ENCODE measurements at places on chromosomes 1 and 21.

DNA sequence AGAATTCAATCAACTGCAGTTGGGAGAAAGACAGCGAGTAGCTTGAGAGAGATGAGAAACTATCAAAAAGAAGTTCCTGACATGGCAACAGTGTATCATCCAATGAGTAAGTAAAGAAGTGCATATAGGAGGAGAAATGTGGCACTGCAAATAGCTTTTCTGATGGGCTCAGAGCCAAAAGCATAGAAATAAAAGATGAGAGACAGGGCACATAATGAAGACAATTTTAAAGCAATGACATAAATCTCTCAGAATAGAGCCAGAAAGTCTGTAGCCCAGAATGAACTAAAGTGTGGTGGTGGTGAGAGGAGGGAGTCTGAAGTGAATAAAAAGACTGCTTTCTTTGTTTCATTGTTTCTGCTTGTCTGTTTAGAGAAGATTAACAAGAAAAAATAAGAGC lies 34.3 kb downstream of the TNFSF18 start:
- DNase-seq, result no peak

GRCh38 chr1:43975249-43975961 lies 645 bp downstream of the ATP6V0B start:
- DNase-seq, result peak; percentile 80

- DNase-seq, result no peak
These were observed 35.8 kb upstream of the TRIM67 start for GRCh38 chr1:231125972-231126580.

DNA sequence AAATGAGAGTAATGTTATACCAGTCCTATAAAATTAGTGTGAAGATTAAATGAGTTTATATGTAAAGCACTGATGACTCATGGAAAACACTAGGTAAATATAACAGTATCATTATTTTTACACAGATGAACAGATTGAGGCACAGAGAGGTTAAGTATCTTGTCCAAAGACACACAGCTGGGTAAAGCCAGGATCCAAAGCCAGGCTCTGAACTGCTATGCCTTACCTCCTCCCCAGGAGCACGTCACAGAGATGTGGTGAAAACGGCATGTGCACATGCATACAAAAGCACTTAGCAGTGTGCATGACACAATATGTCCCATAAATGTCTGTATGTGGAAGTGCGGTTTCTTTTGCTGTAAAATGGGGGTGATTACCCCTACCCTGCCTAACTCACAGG lies 56.9 kb downstream of the MAN1C1 start:
- no peak for DNase-seq

DNA sequence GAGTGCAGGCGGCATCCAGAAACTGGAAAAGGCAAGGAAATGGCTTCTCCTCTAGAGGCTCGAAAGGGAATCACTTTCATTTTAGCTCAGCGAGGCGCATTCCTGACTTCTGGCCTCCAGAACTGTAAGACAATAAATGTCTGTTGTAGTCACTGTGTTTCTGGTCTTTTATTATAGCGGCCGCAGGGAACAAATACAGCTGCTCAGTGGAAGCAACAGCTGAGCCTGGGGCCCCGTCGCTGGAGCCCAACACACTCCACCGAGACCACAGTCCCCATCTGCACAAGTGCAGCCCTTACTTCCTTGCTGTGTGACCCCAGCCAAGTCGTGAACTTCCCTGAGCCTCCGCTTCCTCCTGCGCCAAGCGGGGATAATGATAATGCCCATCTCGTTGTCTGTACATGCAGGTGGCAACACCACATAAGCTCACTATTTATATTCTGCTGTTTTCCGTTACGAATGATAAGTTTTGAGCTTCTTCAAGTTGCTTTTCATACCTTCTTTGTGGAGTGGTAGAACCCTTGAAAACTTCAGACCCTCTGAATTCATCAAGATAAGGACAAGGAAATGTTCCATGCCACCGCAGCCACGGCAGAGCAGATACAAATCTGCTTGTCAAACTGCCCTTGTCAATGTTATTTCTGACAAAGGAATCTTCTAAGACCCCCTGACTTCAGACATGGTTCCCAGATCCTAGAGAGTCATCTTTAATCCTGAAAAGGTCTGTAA lies 3.2 kb upstream of the LAPTM5 start:
- DNase-seq, result no peak

- no peak for DNase-seq
These were observed 924.0 kb downstream of the LTN1 start for GRCh38 chr21:28068455-28069358.

DNA sequence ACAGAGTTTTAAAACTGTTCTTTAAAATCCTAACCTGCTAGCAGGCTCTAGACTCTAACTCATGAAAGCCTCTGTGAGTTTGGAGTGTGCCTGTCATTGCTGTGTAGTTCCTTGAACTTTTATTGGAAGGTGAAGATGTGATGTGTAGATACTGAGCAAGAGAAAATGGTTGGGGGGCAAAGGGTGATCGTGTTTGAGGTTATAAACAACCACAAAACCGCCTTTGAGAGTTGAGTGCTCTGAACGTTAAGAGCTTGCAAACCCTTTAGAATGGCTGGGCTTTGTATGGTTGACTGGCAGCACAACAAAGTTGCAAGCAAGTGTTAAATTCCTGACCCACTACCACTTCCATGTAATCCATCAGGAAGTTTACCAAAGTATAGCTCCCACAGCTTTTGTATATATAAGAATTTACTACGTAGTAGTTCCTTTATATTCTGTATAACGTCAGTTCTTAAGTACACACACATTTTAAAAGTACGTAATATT lies 19.6 kb downstream of the BACE2 start:
- DNase-seq, result no peak

- no peak for DNase-seq
These were observed 191.2 kb downstream of the GABPA start for GRCh38 chr21:25925936-25926335.

DNA sequence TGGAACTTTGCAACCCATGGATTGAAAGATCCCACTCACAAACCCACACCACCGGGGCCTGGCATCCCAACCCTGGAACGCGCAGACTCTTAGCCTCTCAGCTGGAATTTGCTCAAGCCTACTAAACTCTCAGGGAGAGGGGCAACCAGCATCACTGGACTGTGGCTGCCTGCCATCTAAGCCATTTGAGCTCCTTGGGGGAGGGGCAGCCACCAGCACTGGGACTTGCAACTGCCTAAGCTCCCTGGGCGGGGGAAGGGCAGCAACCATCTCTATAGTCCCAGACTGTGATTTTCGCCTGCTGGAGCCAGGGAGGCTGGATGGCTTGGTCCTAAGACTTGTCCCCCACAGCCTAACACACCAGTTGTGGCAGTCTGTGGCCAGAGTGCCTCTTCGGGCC lies 122.3 kb downstream of the SNX7 start:
- no peak for DNase-seq

DNA sequence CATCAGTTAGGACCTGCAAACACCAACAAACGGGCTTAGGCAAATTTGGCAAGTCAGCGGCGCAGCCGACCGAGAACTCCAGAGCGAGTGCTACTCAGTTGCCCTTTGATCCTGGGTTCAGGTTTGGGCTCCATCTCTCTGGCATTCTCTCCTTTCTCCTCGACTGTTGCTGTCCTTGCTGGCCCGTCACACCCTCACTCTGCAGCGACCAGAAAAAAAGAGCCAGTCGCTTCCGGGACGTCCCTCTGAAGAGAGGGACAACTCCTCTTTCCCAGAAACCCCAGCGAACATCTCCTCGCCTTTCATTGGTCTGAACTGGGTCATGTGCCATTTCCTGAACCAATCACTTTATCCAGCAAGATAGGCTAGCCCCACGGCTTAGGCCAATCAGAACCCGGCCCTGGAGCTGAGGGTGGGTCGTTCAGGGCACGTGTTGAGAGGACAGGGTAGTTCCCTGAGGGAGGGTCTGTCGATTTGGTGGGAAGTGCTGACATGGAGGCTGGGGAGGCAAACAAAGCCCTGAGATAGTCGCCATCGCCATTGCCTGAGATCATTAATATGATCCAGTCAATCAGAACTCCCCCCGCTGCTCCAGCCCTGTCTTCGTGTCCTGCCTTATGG lies 113.7 kb downstream of the PTPRU start:
- DNase-seq, result no peak

GRCh38 chr1:43934101-43934985 lies 742 bp downstream of the ARTN start:
- peak; percentile 78 for DNase-seq

DNA sequence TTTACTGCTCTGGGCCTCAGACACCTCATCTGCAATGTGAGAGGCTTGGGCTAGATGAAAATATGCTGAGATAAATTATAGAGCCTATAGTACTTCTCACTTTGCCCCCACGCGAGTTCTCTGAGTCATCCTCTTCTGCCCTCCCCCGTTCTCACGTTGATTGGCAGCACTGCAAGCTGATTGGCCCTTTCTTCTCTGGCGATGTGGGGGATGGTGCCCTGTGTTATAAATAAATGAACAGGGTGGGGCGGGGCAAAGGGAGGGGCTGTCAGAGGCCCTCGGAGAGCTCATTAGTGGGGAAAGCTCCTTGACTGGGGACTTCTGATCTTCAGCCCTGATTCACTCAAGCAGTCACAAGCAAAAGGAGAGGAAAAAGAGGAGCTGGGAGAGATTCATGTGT lies 64.3 kb upstream of the ZC3H12A start:
- DNase-seq, result peak; percentile 8

DNA sequence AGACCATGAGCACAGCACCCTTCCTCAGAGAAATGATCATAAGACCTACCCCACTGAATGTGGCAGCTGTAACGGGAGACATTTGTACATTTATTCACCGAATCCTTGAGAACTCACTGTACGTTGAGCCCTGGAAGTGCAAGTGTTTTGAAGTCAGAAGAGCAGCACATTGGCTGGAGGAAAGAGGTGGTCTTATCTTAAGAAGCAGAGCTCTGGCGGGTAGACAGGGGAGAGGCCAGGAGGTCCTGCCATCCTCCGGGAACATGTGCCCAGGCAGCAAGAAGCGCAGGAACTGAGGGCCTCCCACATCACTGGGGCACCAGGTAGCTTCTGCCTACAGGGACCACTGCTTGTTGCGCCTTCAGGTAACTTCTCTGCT lies 169.2 kb upstream of the IRF2BP2 start:
- no peak for DNase-seq

DNA sequence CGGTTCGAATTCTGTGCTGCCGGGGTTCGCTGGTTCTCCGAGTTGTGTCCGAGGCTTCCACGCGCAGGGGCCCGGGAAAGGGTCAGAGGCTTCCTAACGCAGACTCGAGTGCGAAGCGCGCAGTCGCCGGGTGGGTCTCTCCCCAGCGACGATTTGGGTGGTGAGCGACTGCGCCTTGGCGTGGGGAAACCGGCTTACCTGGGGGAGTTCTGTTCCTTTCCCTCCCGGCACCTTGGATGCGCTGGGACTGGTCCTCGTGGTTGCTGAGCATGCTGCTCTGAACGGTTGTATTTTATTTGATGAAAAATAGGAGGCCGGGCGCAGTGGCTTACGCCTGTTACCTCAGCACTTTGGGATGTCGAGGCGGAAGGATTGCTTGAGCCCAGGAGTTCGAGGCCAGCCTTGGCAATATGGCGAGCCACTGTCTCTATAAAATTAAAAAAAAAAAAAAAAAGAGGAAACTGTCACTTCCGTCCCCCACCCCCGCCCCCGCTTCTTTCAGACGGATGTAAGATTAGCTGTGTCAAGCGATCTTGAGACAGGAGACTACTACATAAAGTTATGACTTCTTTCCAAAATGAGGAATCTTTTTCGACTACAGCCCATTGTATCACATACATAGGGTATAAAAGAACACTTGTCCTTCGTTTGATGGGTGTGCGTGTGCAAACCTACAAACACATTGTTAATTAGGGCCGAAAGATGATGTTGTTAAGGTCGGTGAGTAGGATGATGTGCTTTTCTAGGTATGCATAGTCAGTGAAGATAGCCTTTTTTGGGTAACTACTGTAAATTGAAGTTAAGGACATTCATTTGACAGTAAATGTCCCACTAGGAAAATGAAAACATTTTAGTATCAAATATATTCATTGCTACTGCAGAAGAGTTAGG lies at the start of gene CCDC18:
TSS of gene CCDC18 (plus strand) at position 2 of the 891 bp plus-strand sequence. CDS start 2,638 bp downstream, outside the sequence.
- DNase-seq, result peak; percentile 71

- no peak for DNase-seq
These were observed 82.1 kb downstream of the NENF start for GRCh38 chr1:212514782-212515181.

DNA sequence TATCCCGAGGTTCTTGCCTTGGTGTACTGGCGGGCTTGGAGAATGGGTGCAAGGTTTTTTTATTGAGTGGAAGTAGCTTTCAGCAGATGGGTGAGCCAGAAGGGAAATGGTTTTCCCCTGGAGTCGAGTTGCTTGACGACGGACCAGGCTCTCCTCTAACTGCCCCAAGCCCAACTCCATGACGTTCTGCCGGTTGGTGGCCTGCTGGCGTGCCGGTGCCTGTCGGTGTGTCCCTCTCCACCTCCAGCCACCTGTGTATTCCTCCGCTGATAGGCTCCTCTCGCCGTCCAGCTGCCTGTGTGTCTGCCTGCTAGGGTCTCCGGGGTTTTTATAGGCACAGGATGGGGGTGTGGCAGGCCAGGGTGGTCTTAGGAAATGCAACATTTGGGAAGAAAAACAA lies 34.3 kb upstream of the PTGFRN start:
- DNase-seq, result no peak

DNA sequence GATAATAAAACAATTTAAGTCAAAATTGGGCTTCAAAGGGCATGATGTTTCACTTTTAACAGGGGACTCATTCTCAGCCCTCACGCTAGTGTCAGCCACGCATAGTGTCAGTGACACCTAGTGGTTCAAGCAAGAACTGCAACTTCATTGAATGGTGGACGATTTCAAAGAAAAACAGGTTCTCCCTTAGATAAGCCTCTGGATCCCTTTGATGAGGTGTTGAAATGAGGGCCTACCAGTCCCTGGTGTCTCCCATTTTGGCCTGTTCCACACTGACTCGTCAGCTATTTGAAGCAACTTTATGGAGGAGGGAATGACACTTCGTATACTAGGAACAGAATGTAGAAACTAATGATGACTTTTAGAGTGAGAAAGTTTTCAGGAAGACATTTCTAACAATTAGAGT lies 56.2 kb downstream of the FCRL5 start:
- DNase-seq, result peak; percentile 20

- no peak for DNase-seq
These were observed 31.9 kb downstream of the NSL1 start for GRCh38 chr1:212759683-212760082.

DNA sequence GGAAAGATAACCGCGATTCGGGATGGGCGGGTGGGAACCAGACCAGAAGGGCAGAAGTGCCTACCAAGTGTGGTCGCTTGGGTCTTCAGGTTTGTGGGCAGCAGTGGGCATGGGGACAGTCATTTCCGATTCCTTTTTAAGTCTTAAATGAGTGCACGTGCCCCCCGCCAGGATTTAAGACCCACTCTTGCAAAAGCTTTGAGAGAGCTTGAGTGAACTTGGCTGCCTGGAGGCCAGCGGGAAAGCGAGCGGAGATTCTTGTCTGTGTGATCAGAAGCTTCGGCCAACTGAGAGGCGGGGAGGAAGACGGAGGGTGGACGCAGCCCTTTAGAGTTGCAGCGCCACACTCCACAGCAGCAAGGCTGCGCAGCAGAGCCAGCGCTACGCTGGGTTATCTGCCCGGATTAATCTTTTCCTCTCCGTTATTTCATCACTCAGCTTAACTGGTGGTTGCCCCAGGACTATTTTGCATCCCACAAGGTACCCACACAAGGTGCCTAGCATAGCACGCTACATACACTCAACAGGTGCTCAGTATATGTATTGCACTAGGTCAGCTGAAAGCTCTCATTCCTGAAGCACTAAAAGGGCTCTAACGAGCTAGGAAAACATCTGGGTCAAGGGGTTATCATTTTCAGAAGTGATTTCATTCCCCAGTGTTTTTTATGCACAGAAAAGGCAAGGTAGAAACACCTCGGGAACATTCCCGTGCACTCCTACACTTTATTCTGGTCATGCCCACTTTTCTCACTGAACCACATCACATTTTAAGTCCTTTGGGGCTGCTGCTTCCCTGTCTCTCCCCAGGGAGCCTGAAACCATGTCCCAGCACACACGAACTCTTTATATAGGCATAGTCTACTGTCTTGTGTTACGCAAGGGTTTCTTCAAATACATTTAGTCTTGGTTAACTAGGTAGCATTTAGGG lies 1.5 kb upstream of the BATF3 start:
- DNase-seq, result no peak
